OCI-M1 (cell line): ENCODE measurements at places on chromosomes 2 and 18.

DNA sequence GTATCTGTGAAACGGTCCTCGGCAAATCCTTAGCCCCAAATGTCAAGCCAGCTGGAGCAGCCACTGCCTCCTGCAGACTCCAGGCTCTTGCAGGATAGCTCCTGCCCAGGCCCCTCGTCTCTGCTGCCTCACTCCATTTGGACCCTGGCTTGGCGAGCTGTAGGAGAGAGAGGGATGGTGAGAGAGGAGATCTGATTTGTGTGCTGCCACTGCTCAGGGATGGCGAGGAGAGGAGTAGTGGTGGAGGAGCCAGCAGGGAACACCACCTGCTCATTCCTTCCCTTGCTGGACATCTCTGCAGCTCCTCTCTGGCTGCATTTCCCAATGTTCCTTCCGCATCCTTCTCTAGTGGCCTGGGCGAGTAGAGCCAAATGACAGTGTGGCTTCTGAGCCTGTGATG, 109.1 kb upstream of the NCK2 start:
- no peak for DNase-seq

GRCh38 chr18:55695091-55695490, 107.1 kb upstream of the TCF4 start:
- no peak for DNase-seq

GRCh38 chr18:70683263-70683662, 394.4 kb downstream of the SOCS6 start:
- no peak for DNase-seq

GRCh38 chr2:218963601-218964000, 4.1 kb downstream of the CDK5R2 start:
- DNase-seq = no peak

GRCh38 chr2:240711701-240712100, 20.0 kb downstream of the AQP12A start:
- DNase-seq = no peak

DNA sequence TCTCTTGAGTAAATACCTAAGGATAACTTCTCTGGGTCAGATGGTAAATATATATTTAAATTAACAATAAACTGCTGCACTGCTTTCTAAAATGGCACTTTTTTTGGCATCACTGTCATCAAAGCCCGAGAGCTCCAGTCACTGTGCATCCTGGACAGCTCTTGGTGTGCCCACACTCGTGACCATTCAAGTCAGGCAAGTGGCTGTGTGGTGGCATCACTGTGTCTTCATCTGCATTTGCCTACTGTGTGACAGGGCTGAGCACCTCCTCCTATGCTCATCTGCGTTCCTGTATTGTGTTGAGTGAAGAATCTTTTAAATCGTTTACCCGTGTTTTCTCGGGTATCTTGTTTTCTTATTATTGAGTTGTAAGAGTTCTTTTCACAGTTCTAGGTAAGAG, 568.1 kb upstream of the SALL3 start:
- no peak for DNase-seq

DNA sequence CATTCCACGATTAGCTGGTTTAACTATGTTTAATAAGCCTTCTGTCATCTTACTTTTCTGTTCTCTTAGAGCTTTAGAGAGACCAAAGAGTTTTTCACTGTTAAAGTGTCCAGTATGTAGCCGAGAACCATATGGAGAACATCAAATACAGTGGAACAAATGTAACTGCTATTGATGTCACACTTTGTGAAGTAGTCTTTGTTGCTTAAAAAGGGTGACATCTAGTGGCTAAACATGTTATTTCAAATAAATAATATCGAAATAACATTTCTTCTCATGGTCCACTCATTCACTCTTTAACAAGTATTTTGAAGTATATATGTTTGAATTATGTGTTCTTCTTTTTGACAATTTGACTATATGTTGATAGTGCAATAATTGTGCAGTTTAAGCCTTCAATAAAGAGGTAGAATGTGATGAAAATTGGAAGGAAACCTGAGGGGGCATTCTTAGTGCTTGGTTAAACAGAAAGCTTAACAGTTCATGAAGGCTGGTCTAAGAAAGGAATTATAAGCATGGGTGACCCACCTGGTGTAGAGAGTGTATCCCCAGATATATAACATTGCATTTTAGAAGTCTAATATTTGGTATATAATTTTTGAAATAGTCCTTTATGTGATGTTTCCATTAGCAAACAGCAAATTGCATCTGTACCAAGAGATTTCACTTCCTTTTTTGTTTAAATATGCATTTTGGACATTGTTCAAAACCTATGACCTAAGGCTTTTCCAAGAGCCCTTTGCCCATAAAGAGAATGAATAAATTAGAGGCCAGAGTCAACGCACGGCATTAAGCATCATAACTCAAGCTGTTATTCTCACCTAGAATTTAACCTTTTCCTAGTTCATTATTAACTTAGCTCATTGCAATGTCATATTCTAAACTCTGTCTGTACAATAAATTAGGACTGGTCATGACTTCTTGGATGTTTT, 112.1 kb downstream of the KYNU start:
- peak; percentile 72 for DNase-seq

GRCh38 chr18:49681387-49681786, 119.5 kb downstream of the LIPG start:
- DNase-seq = no peak

- peak; percentile 54 for DNase-seq
These were observed at the start of gene ASTL for GRCh38 chr2:96138179-96139145. TSS of gene ASTL (minus strand) at chr2:96138502. CDS start at chr2:96138436, 66 bp downstream.
